ENCODE measurements at places on chromosomes 3 and 15. TPM values are rescaled to one million over a fixed set of nuclear protein-coding genes. Genes with fewer than 3 reads are reported as not detected.

Gene DHX30
- 81.8 TPM for total RNA-seq

Gene ABHD10
- 40.1 TPM for total RNA-seq

Gene ARID3B
- total RNA-seq = 30.9 TPM

Gene ZDHHC23
- total RNA-seq = 72.6 TPM

Gene FBXL22
- 2.5 TPM for total RNA-seq

Gene AADACL2
- total RNA-seq = not detected

GRCh38 chr15:61169275-61169903 lies 59.7 kb downstream of the RORA start:
- no peak for DNase-seq

- no peak for DNase-seq
Measured at GRCh38 chr15:100241572-100242482, 99.9 kb downstream of the ADAMTS17 start.

DNA sequence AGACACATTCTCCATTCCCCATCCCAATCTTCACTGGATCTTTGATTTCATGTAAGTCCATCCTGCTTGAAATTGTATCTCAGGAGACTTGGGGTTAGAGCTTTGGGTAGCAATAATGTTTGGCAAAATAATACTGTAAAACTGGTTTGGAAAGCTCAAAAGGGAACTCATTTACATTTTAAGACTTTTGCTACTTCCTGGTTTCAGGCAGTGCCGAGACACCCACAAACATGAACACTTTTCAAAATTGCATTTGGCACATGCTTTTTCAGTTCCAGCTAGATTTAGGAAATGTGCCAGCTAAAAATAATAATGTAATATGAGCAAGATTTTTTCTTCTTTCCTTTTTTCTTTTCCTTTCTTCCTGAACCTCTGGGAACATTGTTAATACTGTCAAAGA lies 145.7 kb upstream of the CBLB start:
- peak; percentile 5 for DNase-seq

DNA sequence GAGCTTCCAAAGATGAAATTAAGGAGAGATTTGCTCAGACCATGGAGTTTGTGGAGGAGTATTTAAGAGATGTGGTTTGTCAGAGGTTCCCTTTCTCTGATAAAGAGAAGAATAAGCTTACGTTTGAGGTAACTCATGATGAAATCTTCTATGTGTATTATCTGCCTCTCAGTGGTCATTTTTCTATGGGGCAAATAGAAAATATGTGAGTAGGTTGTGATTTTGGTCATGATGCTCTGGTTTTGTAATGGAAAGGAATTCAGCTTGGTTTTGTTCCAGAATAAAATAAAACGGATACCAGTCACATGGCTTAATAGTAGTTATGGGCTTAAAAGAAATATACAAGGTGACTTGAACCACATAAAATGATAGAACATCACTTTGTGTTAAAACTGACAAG lies 181.1 kb downstream of the ITPR1 start:
- no peak for DNase-seq

- DNase-seq = no peak
Measured at GRCh38 chr3:115838786-115839185, 215.5 kb downstream of the GAP43 start.

DNA sequence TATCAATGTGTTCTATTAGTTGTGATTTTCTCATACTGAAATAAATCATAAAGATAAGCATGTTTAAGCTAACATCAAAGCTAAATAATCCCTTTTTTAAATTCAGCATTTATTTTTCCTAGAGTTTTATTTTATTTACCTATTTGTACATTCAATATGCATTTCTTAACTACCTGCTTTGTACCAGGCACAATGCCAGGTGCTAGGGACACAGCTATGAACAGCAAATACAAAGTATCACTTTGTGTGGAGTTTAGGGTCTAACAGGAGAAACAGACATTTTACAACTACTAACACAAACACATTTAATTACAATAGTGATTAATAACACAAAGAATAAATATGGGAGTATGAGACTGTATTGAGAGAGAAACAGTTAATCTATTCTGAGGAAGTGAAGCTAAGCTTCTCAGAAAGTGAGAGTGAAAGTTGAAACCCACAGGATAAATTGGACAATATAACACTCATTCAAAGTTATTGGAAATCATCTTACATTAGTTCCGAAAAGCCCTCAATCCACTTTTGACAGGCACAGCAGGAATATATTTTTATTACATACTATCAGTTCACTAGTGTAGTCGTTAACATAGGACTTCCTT lies 159.6 kb downstream of the GBE1 start:
- DNase-seq = no peak

- no peak for DNase-seq
Measured at GRCh38 chr15:61681038-61681418, 379.2 kb downstream of the VPS13C start.

GRCh38 chr15:31402003-31402402 lies 75.4 kb downstream of the KLF13 start:
- DNase-seq = no peak

GRCh38 chr3:11096266-11097139 lies 57.8 kb upstream of the HRH1 start:
- no peak for DNase-seq

DNA sequence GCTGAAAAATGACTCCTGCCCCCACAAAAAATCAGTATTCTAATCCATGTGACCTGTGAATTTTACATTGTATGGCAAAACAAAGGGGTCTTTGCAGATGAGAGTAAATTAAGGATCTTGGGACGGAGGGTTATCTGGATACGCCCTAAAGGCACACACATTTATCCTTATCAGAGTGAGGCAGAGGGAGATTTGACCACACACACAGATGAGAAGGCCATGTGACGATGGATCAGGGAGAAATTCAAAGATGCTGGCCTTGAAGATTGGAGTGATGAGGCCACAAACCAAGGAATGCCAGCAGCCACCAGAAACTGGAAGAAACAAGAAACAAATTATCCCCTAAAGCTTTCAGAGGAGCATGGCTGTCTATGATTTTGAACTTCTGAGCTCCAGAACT lies 288.5 kb downstream of the XXYLT1 start:
- no peak for DNase-seq

- no peak for DNase-seq
Measured at GRCh38 chr15:25847051-25847450, 16.1 kb downstream of the ATP10A start.

DNA sequence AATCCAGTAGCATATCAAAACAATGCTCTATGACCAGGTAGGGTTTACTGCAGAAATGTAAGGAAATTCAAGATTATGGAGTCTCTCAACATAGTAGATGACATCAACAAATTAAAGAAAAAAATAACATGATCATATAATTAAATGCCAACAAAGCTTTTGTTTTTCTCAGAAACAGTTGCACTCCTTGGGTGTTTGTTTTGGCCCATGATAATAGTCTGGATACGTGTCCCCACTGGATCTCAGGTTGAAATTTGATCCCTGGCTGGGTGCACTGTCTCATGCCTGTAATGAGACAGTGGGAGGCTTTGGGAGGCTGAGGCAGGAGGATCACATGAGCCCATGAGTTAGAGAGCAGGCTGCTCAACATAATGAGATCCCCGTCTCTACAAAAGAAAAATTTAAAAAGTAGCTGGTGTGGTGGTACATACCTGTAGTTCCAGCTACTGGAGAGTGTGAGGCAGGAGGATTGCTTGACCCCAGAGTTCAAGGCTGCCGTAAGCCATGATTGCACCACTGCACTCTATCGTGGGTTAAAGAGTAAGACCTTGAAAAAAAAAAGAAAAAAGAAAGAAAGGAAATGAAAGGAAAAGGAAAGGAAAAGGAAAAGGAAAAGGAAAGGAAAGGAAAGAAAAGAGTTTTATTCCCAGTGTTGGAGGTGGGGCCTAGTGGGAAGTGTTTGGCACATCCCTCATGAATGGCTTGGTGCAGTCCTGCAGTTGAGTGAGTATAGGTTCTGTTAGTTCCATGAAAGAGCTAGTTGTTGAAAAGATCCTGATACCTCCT lies 53.3 kb upstream of the FOXB1 start:
- no peak for DNase-seq

DNA sequence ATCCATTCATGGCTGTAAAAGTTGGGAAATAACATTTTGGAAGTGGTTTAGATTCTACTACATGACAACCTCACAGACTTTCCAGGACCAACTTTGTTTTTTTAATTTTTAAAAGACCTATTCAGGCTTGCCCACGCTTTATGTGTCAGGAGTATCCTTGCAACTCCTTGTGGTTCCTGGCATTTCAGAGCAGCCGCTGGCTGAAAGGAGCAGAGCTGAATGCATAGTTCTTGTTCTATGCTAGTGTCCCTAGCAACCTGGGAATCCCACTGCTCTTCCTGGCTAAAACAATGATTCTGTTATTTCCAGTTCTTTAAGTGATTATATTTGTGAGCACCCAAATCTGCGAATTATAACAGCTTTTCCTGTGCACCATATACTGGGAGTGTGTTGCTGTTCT lies 34.9 kb downstream of the CP start:
- no peak for DNase-seq

DNA sequence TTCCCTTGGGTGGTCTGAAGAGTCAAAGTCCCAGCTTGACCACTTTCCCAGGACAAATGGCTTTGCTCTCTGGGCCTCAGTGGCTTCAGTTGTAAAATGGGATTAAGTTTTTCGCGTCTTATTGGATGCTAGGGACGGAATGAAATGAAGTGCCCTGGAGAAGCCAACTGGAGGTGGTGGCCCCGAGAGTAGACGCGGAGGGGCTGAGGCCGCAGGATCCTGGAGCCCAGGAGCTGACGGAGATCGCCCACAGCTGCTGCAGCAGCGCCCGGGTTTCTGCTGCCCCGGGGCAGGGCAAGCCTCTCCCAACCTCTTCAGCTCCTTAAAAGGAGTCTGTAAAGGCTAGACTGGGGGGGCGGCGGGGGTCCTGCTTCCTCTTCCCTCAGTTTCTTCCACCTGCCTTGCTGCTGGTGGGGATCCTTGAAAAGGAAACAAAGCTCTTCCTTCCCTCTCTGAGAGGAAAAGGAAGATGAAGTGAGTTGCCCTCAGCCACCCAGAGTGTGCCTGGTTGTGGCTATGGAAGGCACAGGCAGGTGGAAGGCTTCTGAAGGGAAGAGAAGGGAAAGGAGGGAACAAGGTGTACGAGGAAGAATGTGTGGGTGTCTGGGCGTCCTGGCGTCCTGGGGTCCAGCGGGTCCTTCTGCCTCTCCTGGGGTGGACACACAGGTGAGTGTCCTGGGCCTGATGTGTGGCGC lies 967 bp upstream of the BNC1 start:
- DNase-seq = no peak

- no peak for DNase-seq
Measured at GRCh38 chr3:148101061-148101460, 596.6 kb upstream of the AGTR1 start.

DNA sequence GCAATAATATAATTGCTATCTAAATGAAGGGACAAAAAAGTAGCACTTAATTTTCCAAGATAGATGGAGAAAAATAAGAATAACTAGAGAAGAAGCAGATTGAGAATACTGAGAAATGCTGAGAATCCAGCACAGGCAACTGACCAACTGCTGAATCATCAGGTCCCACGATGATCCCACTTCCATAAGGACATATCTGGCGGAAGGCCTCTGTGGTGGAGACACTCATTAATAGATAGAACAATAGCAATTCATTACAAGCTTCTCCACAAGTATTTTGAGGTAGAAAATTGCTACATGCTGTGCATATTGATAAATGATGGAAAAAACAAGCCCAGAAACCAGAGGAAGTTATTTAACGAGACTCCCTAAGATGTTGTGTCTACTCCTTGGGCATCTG lies 105.9 kb downstream of the DUT start:
- no peak for DNase-seq
